ENCODE measurements at places on chromosomes 1 and 21.
A peak's percentile ranks its signal among the peaks of the same experiment; 100 is the strongest.

GRCh38 chr1:169933984-169934725, 40.5 kb upstream of the SCYL3 start:
- no peak for DNase-seq

- no peak for DNase-seq
Measured at GRCh38 chr1:193649587-193649986, 463.2 kb upstream of the B3GALT2 start.

DNA sequence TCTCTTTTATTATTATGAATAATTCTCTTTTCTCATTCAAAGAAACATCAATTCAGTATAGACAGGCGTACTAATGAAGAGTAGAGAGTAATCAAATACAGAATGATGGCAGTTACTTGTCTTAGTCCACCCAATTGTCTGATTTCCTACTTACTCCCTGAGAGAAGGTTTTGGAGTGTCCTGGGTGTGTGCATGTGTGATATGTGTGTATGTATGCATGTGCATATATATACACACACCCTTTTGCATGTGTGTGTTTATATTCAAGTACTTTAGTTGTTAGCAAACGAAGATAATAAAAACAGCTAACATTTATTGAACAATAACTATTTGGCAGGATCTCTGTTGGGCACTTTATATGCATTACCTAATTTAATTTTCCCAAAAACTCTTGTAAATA, 63.2 kb upstream of the CCDC190 start:
- no peak for DNase-seq

GRCh38 chr1:190320952-190321351, 156.7 kb downstream of the BRINP3 start:
- DNase-seq: no peak

DNA sequence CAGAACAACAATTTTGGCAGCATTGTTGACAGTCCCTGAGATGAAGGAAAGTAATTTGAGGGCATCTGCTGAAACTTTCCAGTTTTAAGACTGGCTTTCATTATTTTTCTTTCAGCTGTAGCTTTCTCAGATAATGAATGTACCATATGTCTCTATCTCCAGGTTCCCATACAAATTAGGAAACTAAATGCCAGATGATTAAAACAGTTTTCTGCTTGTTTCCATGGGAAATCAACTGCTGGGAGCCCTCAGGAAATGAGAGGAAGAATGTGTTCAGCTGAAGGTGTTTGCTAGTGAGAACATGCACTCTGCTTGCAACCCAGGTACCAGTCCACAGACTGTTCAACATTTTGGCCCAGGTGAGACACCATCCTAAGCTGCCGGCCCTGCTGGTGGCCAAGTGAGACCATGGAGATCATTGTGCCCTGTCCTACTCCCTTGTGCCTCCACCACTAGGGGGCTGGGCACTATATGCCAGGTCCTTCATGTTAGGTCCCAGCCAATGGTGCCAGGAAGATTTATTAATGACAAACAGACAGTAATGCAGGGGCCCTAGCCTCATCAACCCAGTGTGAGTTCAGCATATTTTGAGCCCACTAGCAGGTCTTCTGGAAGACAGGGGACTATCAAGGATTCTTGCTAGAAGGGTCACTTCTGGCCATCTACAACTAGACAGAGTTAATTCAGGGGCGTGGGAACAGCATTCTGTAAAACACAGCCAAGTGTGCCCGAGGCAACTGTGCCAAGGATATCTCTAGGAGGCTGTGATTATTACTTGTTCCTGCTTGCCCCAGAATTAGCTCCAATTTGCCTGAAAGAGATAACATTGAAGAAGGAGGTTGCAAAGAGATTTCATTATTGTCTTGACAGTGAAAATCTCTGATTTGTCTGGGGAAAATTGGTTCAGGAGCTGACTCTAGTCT, 17.0 kb upstream of the LRRC8C start:
- no peak for DNase-seq

DNA sequence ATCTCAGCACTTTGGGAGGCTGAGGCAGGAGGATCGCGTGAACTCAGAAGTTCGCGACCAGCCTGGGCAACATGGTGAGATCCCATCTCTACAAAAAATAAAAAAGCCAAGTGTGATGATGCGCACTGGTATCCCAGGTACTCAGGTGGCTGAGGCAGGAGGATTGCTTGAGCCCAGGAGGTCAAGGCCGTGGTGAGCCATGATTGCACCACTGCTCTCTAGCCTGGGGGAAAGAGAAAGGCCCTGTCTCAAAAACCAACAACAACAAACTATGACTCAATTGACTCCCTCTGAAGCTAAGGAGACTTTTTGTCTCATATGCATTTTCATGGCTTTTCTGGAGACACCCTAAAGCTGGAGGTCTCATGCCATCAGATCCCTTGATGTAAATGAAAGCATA, 118.8 kb downstream of the CCDC185 start:
- DNase-seq: no peak

GRCh38 chr1:114021665-114022099, 42.4 kb downstream of the OLFML3 start:
- no peak for DNase-seq

GRCh38 chr1:55071477-55071876, 32.1 kb downstream of the PCSK9 start:
- DNase-seq: no peak

DNA sequence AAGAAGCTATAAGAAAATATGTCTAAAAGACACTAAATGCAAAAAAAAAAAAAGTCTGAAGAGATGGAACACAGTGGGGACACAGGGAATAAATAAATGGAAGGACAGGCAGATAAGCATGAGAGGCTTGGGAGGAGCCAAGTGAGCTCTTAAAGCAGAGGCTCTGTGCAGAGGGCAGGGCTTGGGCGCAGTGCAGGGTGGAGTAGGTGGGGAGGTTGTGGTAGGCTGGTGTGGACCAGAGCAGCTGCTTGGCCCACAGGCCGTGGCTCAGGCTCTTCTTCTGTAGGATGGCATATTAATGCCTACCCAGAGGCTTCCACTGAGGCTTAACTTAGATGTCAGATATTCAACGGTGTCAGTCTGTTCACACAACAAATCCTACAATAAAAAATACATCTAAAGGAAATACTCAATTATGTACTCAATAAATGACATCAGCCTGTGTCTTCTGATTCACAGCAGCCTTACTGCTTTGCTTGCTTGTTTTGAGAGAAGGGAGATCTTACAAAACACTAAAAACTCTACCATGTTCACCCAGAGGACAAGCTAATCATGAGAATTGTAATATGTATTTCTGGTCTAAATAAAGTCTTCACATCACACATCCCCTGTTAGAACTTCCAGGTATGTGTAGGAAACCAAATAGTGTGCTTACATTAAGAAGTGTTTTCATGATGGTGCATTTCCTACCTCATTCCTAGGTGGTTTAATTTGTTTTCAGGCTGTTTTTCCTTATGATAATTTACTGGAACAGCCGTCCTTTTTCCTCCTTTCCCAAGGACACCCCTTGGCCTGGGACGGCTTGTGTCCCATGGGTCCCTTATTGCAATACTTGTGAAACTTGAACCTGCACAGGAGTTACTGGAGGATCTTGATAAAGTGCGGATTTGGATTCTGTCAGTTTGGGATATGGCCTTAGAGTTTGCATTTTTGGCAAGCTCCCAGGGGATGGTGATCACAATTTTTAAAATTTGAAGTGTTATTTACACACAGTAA, 24.9 kb downstream of the DIP2A start:
- DNase-seq: no peak

- DNase-seq: peak; percentile 17
Measured at GRCh38 chr1:180178511-180179161, 24.0 kb downstream of the QSOX1 start.

- no peak for DNase-seq
Measured at GRCh38 chr1:52925571-52926005, 1.5 kb upstream of the SCP2 start.

DNA sequence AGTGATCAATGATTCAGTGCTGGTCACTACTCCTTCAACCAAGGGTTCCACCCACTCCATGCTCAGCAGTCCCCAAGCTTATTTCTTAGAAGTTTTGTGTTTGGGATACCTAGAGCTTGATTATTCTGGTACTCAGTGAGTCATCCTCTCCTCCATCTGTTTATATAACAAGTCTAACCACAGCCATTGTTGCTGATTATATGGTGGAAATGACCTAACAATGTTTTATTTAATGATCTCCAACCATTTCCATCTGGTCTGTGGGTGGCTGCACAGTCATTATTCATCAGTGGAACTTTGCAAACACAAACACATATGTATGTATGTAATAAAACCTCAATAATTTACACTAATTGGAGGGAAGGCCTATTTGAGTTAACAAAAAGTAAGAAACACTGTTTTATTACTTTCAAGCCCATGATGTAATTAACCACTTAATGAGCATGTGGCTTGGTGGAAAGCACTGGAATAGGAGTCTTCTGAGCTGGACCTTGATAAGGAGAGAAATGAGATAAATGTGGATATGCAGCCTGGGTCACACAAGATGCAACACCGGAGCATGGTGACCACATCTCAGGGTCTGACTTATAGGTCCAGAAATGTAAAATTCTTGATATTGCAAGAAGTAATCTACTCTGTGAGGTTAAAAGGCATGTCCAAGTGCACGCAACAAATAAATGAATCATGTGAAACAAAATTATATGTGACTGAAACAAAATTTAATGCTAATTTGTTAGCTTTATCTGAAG, 99.0 kb upstream of the WLS start:
- no peak for DNase-seq

DNA sequence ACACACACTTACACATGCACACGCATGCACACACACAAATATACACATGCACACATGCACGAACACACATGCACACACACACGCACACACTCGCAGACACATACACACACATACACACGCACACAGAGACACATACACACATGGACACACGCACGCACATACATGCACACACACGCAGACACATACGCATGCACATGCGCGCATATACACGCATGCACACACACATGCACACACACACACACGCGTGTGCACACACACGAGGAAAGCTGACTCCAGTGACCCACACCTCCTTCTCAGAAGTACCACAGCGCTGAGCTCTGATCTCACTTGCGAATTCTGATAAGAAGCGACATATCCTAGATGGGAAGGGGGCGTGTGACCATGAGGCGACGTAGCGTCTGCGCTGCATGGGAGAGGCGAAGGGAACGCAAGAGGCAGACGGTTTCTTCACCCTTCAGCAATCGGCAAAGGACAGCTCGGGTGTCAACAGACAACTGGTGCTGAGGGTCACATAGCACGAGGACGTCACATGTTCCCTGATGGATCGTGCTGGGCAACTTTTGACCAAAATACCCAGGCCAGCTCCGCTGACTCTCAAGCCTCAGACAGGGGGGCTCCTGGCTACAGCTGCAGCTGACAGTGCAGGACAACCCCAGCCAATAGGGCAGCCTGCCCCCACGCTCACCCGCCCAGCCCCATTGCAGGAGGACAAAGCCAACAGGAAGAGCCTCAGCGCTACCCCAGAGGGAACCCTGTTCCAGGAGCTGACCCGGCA, 16.0 kb upstream of the PDE9A start:
- no peak for DNase-seq

DNA sequence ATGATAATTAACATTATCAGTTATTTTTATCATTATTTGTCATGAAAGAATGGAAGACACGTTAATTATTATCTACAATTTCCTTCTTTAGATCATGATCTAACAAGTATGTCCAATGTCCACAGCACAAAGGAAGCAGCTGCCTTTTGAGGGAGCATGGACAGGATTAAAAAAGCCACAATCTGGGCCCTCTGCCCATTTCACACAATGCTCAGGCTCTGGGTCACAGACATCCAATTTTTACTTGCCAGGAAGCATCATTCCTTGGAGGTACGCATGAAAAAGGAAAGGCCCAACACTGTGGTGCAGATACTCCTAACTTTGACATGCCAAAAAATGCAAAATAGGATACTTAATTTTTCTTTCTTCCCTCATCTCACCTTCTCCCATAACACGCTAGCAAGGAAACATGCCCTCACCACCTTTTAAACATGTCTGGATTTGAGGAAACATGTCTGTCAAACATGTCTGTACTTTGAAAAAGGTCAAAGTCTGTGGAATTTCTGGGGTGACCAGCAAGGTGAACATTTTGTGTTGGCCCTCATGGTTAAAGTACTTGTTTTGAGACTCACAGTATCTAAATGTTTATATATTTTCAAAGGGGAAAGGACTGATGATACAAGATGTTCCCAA, 40.0 kb downstream of the GADD45A start:
- no peak for DNase-seq

DNA sequence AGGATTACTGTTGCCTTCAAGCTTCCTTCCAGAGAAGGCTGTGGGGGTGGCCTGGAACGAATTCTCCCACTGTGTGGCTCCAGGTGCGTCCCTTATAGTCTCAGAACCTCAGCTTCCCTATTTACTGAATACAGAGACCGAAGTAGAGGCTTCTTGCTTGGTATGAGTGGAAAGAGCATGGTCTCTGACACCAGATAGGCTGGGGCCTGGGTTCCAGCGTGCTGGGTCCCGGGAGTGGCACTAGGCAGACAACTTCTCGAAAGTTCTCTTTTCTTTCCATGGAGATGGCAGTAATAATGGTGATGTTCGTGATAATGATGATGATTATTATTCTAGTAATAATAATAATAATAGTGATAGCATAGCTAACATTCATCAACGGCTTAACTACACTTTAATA, 161.7 kb downstream of the PTPRU start:
- no peak for DNase-seq

DNA sequence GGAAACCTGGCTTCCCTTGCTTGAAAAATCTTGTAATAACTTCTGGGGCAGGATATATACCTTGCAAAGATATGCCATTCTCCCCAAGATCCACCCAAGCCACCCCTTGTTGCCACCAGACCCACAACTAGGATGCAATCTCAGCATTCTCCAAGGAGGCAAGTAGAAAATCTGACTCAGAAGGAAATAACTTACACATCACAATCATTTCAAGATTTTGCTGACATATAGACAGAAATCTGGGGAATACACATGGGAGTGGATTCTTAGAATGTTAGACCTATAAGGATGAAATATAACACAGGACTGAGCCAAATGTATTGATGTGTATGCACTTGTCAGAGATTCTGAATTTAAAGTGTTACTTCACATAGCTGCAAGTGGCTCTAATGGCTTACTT, 14.8 kb upstream of the ZDHHC18 start:
- no peak for DNase-seq
